ENCODE measurements at places on chromosomes 5 and 9.

DNA sequence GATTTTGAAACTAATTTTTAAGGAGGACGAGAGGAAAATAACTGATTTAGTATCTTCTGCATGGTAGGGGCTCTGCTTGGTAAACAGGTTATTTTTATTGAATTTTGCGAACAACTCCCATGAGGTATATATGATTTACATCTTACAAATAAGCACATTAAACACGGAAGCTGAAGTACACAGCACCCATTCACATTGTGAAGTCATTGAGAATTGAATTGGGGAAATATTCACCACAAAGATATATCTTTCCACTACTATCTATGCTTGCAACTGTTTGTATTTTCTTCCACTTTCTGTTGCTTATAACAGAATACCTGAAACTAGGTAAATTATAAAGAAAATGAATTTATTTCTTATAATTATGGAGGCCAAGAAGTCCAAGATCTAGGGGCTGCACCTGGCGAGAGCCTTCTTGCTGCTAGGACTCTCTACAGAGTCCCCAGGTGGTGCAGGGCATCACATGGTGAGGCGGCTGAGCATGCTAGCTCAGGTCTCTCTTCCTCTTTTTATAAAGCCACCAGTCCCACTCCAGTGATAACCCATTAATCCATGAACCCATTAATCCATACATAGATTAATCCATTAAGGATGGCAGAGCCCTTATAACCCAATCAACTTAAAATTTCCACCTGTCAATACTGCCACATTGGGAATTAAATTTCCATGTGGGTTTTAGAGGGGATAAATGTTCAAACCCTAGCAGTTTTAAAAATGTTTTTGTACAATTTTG is 79.0 kb upstream of the ZNF608 start:
- no peak for DNase-seq

DNA sequence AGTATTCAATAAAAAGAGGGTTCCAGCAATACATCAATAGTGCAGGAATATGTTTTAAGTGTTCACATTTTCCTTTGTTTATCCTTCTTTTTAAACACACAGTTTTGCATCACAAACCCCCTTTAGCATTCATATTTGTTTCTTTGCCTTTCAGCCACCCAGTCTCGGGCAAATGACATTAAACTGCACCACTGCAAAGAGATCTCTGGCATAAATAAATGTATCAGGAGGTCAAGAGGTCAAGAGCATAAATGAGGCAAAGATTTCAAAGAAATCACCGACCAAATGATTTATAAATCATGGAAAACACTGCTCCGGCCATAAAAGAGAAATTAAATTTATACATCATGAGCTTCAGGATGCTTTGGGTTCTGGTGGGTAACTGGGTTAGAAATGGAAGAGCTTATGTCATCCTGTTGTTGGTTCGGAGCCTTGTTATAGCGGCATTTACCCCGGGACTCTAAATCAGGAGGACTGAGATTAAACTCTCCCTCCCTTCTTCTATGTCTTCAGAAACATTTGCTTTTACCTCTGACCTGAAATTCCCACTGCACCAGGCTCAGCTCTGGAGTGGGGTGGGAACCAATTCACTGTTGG is 449.6 kb upstream of the CLINT1 start:
- no peak for DNase-seq

- no peak for DNase-seq
Measured at GRCh38 chr9:112754578-112754977, 4.0 kb downstream of the SNX30 start.

DNA sequence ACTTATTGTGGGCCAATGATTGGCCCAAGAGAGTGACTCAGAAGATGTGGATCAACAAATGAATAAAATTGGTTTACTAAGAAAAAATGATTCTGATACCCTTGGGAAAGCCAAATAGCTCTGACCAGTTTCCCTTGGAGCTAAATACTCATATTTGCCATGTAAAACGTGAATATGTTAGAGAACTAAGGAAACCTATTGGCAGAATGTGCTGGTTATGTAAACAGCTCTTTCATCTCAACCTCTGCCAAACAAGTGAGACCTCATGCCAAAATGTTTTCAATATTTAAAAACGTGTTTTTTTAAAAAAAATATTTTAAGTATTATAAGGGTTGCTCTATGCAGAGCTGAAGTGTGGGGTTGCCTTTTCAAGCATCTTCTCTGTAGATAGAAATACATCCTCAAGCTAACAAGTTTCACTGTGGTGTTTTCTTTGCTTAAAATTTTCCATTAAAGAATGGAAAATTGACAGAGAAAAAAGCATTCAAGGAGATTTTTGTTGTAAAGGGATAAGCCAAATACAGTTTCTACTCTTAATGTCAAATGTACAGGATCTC is 186.9 kb upstream of the TUT7 start:
- no peak for DNase-seq

- no peak for DNase-seq
Measured at GRCh38 chr5:14267166-14267838, 124.2 kb downstream of the TRIO start.

- DNase-seq, result no peak
Measured at GRCh38 chr5:56024810-56025150, 30.0 kb upstream of the IL6ST start.

GRCh38 chr5:77028631-77029375 is 1.4 kb upstream of the AGGF1 start:
- DNase-seq, result no peak

DNA sequence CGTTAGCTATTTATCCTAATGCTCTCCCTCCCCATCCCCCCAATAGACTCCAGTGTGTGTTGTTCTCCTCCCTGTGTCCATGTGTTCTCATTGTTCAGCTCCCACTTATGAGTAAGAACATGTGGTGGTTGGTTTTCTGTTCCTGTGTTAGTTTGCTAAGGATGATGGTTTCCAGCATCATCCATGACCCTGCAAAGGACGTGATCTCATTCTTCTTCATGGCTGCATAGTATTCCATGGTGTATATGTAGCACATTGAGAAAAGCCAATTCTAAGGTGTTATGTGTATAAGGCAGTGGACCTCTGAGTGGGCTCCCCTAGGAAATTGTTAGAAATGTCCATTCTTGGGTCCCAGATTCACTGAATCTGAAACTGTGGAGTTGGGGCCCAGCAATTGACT is 103.1 kb upstream of the MYO10 start:
- no peak for DNase-seq

GRCh38 chr5:180557217-180557809 is 34.0 kb downstream of the SCGB3A1 start:
- no peak for DNase-seq

GRCh38 chr5:863244-863805 is 12.5 kb upstream of the ZDHHC11 start:
- no peak for DNase-seq

DNA sequence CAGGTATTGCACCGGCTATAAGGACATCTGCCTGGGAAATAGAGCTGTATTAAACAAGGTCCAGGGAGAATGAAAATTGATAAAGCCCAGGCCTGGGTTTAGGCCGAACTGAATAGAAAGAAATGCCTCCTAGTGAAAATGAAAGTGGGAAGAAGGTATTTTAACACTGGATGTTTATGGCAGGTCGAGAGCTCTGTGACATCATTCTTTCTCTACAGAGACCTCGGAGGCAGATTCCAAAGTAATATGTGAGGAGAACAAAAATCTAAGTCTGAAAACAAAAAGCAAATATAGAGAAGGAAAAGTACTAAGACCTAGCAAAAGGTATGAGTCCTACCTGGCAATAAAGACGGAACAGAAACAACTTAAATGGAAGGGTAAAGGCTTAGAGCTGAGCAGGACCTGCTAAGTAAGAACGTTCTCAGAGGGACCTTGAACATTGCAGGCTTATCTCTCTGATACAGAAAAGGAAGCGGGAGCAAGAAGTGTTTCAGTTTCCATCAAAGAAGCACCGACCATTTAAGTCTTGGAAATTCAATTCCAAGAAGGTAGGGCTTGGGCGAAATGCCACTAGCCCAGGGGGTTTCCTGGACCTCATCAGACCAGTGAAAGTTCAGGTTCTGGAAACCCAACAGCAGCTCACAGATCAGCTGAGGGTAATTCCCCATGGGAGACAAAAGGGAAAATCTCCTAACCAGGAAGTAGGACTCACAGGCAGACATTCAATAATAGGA is 80.0 kb downstream of the SUSD1 start:
- no peak for DNase-seq

GRCh38 chr5:164597293-164597900 is 1092.0 kb downstream of the MAT2B start:
- no peak for DNase-seq

GRCh38 chr5:53343187-53343586 is 137.2 kb upstream of the FST start:
- DNase-seq, result no peak

GRCh38 chr5:79802406-79802805 is 112.8 kb downstream of the CMYA5 start:
- no peak for DNase-seq

DNA sequence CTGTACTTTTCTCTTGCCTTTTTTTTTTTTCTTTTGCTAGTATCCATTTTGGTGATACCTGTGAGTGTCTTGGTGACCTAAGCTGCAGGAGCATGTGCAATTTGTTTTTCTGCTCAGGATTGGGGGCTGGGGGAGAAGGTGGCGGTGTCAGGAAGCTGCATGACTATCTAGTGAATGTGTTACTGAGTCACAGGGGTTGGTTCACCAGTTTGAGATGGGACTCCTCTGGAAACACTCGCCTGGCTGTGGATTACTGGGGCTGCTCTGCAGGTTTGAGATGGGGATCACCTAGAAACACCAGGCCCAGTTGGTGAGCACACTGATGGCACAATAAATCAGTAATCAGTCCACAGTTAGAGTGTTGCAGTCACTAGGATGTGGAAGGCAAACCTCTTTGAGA is 447.9 kb downstream of the SPATA31D1 start:
- no peak for DNase-seq

DNA sequence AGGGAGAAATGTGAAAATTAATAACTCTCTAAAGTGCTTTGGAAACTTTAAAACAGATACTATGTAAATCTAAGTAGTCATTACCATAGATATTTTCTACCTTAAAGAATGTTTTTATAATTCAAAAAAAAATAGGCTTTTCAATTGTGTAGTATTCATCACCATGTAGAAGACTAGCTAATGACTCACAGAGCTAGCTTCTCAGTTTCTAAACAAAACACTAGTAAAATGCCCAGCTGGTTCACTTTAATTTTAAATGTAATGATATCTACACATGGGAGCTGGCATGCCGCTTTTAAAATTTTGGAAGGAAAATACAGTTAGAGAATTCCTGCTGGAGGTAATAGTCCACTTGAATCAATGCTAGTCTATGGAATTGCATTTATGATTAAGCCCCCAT is 509.8 kb downstream of the CSNK1G3 start:
- no peak for DNase-seq

DNA sequence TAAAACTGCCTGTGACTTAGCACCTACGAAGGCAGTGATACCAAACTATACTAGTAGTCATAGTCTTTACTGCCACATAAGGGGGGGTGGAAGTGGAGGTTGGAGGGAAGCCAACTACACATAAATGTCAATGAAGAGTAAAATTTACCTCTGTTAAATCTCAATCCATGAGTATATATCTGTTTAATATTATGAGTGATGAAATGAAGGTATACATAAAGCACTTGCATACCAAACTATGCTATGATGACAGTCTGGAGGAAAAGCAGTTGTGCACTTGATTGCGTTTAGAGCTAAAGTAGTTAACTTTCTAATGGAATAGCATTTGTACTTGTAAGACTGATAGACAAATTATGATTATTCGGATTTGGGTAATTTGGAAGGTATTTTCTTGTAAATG is 129.2 kb upstream of the POU5F2 start:
- DNase-seq, result no peak

DNA sequence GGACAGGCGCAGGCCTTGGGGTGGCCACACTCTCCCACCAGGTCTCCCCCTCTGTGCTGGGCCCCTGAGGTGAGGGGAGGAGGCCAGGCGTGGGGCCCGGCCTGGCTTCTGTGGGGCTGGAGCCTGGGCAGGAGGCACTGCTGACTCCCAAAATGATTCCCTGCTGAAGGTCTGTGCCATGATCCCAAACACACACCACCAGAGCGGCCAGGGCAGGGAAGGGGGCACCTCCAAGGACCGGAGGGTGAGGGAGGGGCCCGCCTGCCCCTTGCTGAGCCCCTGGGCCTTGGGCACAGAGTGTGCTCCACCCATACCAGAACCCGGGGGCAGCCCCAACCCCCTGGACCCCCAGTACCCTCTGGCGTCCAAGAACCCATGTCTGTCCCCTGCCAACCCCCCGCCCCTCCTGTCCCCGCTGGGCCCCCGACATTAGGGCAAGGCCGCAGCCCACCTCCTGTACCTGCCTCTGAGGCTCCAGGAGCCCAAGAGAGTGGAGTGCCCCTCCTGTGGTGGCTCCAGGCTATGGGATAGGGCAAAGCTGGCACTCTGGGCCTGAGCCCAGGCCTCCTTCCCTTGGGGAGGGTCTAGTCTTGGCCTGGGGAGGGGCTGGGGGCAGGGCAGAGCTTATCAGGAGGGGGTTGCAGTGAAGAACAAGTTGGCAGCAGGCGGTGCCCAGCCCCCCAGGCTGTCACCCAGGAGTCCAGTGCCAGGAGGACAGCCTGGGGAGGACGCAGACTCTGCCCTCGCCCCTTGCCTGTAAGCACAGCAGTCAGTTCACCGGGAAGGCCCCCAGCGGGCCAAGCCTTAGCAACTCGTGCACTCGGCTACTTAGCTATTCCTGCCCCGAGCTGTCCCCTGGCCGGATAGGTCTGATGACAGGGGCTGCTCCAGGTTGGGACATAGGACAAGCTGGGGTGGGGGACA is 2.6 kb upstream of the EGFL7 start:
- no peak for DNase-seq

Measured in stimulated activated CD8-positive, alpha-beta memory T cell treated with anti-CD3 and anti-CD28 coated beads, Interleukin-7, amount 100 ng/mL, for 1 hour (primary cell).